GM06990 (cell line): ENCODE measurements at places on chromosomes 12 and 14.
A peak's percentile ranks its signal among the peaks of the same experiment; 100 is the strongest.

GRCh38 chr12:56987551-56988053 is 18.7 kb downstream of the ZBTB39 start:
- peak; percentile 49 for DNase-seq

GRCh38 chr14:61287196-61287595 is 6.1 kb upstream of the TMEM30B start:
- DNase-seq = no peak

- DNase-seq = no peak
Observed at GRCh38 chr12:96040305-96041133, 5.1 kb upstream of the LTA4H start.

GRCh38 chr12:84691266-84691665 is 221.3 kb downstream of the SLC6A15 start:
- DNase-seq = no peak

DNA sequence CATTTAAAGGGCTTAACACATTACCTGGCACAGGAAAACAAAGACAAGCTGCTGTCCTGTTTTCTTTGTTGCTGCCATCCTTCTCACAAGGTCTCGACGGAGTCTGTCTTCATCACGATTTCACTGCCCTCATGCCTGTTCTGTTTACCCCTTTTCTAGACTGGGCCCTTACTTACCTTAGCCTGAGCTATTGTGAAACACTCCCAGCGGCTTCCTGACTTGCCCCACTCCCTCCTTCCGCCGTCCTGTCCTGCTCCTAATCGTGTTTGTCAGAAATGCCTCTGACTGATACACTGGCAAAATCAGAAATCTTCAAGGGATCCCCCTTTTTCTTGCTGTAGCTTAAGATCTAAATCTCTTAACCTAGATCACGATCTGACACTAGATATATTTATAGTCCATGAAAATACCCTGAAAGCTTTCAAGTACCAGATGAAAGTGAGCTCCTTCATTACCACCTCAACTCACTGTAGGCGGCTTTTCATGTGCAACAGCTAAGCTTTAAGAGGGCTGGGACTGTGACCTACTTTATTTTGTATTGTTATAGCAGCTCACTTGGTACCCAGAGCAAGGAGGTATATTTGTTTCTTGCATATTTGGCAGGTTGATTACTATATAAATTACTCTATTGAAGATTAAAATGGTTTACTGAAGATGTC is 32.1 kb downstream of the TECPR2 start:
- DNase-seq = no peak
